ENCODE measurements at places on chromosomes 11 and 22. TPM values are rescaled to one million over a fixed set of nuclear protein-coding genes. Genes with fewer than 3 reads are reported as not detected.

- H3K4me3 ChIP-seq: no peak overlapping the region
- no peak overlapping the region for H3K27ac ChIP-seq
- no peaks in the 10 kb centered on the region for H3K36me3 ChIP-seq
- no peaks in the 10 kb centered on the region for H3K4me1 ChIP-seq
- DNase-seq: no peak
Observed at GRCh38 chr11:85941380-85941973, 86.3 kb downstream of the CCDC83 start.

- no peaks in the 10 kb centered on the region for H3K27me3 ChIP-seq
- no peak for DNase-seq
- no peaks in the 10 kb centered on the region for H3K4me1 ChIP-seq
- H3K27ac ChIP-seq: no peak overlapping the region
- peaks cover 1% of the 10 kb centered on the region for H3K36me3 ChIP-seq
Observed at GRCh38 chr11:30333405-30333804, 10.5 kb downstream of the ARL14EP start.

DNA sequence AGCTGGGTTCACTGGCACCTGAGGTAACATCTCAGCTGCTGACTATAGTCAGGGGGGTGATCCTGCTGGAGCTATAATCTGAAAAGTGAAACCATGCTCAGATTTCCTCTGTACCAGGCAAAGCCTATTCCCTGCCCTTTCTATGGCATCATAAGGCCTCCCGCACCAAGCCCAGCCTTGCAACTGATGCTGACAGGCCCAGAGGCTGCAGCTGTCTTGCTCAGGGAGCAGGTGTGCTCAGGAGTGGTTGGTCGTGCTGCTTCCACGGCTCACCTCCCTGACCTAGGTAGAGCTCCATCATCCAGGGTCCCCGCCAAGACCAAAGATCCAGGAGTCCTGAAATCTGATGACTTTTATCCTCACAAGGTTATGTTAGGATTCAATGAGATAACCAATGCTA, 121.7 kb downstream of the FEZ1 start:
- no peaks in the 10 kb centered on the region for H3K36me3 ChIP-seq
- no peak overlapping the region for H3K4me3 ChIP-seq

DNA sequence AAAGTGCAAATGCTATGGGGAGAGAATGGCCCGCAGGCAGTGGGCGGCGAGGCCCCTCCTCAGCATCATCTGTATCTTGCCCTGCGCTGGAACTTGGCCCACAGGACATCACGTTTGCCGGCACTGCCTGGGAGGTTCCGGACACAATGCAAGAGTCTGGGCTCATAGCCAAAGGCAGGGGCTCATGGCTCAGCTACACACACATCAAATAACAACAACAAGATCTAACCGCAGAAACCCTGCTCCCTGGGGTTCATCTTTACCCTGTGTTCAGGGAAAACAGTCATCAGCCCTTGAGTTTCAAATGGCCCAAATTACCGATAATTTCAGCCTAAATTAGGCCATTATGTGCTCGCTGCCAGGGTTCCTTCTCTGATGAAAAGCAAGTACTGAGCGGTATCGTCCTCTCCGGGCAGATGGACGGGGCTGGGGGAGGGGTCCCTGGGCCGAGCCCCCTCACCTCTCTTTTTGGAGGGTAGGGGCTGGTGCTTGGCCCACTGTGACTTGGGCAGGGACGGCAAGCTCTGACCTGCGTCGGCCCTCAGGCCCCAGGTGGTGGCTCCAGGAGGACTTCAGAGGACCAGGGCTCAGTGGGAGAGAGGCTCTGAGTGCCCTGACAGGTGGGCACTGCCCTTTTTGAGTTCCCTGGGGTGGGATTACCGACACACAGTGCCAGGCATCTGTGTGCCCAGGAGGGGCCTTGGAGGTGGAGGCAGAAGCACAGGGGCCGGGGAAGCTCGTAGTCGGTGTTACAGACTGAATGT, 25.0 kb upstream of the GAL start:
- H3K27ac ChIP-seq: no peak overlapping the region
- no peaks in the 10 kb centered on the region for H3K4me1 ChIP-seq
- no peak overlapping the region for H3K4me3 ChIP-seq
- H3K27me3 ChIP-seq: no peaks in the 10 kb centered on the region

DNA sequence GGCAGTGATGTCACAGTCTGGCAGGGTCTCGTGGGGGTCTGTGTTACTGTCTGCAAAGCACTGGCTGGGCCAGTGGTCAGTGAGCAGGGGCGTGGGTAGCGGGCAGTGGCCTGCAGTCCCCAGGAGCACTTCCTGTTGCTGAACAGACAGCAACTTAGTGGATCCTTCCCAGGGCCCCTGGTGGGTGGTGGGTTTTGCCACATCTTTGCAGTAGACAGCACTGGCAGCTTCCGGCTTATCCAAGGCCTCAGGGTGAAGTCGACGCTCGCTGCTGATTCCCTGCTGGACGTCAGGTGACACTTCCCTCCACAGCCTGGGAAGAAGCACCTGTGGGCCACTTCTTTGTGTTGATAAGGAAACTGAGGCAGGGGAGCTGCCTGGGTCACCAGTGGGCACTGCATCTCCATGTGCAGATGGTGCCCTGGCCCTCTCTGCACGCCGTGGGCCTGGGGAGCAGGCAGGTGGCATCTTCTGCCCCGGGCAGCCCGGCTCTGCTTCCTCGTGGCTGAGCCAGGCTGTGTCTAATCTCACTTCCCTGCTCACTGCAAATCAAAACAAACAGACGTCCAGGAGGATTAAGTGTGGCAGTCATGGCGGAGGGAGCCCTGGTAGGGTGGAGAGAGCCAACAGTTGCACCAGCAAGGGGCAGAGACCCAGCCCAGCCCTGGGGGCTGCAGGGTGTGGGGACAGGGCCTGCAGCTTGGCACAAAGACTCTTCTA, 79.8 kb downstream of the KCNQ1 start:
- no peaks in the 10 kb centered on the region for H3K27me3 ChIP-seq
- peaks cover 10% of the 10 kb centered on the region for H3K4me1 ChIP-seq
- H3K27ac ChIP-seq: no peak overlapping the region

GRCh38 chr22:37121887-37122591, 12.5 kb upstream of the TMPRSS6 start:
- DNase-seq: peak; percentile 73
- no peak overlapping the region for H3K4me3 ChIP-seq
- no peaks in the 10 kb centered on the region for H3K27me3 ChIP-seq
- H3K27ac ChIP-seq: peak overlapping the region; percentile 38

DNA sequence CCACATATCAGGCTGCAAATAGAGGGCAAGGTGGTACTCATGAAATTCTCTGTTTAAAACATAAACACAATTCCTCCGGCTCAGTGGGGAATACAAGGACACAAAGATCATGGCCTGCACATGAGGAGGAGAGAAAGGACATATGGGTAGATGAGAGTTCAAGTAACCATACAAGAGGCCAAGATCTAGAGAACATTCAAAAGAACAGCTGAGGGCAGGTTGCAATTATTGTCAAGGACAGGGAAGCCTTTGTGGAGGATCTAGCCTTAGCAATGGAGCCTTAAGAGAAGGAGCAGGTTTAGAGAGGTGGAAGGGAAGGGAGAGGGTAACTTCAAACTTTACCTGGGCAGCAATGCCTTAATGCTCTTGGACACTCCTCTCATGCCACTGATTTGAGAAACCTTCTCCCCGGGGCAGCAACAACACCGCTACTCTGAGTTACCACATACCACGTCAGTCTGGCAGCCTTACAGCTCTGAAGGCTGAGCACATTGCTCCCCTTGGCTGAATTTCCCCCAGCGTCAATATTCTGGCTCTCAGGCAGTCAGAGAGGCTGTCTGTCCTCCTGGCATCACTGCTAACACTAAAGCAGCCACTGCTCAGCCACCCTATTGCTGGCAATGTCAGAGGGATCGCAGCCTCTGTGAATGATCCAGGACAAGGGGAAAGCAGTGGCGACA, 55.5 kb downstream of the CLPB start:
- H3K36me3 ChIP-seq: peaks cover 5% of the 10 kb centered on the region
- H3K4me1 ChIP-seq: no peaks in the 10 kb centered on the region
- H3K27ac ChIP-seq: no peak overlapping the region
- DNase-seq: no peak
- H3K4me3 ChIP-seq: no peak overlapping the region

TAF10 gene
- total RNA-seq: 192 TPM

LRRC75B gene
- 0.24 TPM for total RNA-seq

ASPHD2 gene
- total RNA-seq: 10.6 TPM

SF3A1 gene
- 239 TPM for total RNA-seq

SLC22A6 gene
- total RNA-seq: not detected

Data from GM12878 (cell line).